ENCODE measurements at places on chromosomes 16 and 17. TPM values are rescaled to one million over a fixed set of nuclear protein-coding genes. Genes with fewer than 3 reads are reported as not detected.
A peak's percentile ranks its signal among the peaks of the same experiment; 100 is the strongest.

DNA sequence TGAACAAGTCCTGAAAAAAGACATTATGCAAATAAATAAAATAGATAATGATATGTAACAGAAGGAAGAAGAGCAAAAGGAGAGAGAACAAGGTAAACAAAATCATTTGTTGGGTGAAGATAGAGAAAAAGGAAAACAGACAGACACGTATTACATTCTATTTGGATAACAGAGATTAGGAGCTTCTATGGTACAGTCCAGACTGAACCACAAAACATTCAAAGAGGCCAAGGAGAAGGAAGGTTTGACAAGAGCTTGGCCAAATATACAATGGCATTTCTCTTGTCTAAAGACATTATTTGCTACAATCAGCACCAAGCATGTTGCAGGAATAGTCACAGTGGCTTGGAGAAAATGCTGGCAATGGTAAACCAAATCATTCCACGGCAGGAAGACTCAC lies 29.2 kb downstream of the SMG6 start:
- H3K27ac ChIP-seq = no peak overlapping the region
- H3K36me3 ChIP-seq = no peaks in the 10 kb centered on the region
- DNase-seq = no peak
- H3K4me1 ChIP-seq = no peaks in the 10 kb centered on the region
- H3K4me3 ChIP-seq = no peak overlapping the region

DNA sequence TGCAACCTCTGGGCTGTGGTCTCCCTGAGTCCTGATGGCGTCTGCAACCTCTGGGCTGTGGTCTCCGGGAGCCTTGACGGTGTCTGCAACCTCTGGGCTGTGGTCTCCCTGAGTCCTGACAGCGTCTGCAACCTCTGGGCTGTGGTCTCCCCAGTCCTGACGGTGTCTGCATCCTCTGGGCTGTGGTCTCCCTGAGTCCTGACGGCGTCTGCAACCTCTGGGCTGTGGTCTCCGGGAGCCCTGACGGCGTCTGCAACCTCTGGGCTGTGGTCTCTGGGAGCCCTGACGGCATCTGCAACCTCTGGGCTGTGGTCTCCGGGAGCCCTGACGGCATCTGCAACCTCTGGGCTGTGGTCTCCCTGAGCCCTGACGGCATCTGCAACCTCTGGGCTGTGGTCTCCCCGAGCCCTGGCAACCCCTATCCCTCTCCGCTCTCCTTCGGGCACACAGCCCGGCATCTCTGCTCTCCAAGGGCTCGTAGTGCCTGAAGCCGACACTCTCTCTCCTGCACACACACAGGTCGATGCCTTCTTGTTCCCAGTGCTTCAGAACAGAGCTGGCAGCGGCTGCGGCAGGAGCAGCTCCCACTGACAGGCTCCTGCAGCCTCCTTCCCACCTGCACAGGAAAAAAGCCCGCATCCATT lies 45.6 kb downstream of the METRNL start:
- H3K36me3 ChIP-seq = no peaks in the 10 kb centered on the region
- peaks cover 48% of the 10 kb centered on the region for H3K27me3 ChIP-seq
- H3K27ac ChIP-seq = no peak overlapping the region
- H3K4me1 ChIP-seq = peaks cover 9% of the 10 kb centered on the region
- no peak for DNase-seq

DNA sequence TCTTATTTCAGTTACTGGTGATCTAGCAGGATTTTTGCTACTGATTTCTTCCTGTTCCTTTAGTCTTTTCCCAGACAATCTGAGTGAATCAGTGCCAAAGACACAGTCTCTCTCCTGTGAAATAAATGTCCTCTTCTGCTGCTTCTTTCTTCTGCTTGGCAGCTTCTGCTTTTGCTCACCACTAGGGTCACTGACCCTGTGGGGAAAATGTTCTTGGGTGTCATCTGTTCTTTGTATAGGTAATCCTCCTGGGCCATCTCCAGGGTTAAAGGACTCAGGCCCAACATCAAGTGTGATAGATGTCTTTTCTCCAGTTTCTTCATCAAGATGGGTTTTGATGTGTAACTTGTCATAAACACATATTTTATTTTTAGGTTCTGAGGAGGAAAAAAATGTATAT lies 5.2 kb downstream of the PALB2 start:
- no peak for DNase-seq
- H3K27ac ChIP-seq = no peak overlapping the region
- peaks cover 8% of the 10 kb centered on the region for H3K4me1 ChIP-seq
- H3K36me3 ChIP-seq = peaks cover 26% of the 10 kb centered on the region
- no peaks in the 10 kb centered on the region for H3K27me3 ChIP-seq
- H3K4me3 ChIP-seq = no peak overlapping the region

DNA sequence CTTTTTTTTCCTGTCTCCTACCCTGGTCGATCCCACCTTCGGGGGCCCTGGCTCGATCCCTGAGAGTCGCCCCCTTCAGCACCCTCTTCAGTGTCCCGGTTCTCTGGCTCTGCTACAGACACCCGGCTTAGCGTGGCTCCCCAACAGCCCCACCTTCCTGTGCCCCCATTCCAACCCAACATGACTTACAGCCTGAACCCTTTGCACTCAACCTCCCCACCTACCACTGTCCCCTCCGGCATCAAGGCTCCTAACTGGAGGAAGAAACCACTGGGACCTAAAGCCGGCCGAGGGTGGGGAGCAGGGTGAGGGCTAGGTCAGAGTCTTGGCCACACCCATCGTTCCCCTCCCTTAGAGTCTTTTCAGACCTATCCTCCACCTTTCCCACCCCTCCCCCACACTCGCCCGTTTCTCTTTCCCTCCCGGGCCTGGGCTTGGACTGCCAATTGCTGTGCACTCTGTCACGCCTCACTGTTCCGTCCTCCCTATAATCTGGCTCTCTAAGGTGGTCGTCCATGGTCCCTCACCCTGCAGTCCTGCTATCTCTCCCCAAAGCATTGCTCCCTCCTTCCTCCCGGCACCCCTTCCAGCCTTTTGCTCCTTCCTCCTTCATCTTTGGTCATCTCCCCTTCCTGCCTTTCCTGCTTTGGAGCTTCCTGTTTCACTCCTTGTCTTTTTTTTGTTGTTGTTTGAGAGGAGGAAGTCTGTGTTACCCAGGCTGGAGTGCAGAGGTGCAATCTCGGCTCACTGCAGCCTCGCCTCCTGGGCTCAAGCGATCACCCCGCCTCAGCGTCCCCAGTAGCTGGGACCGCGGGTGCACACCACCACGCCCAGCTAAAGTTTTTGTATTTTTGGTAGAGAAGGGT lies 890 bp upstream of the CLDN7 start:
- peak overlapping the region; percentile 60 for H3K4me3 ChIP-seq
- H3K36me3 ChIP-seq = no peaks in the 10 kb centered on the region
- DNase-seq = peak; percentile 95

GRCh38 chr17:45227101-45227925 lies 5.6 kb downstream of the FMNL1 start:
- no peak overlapping the region for H3K4me3 ChIP-seq
- H3K36me3 ChIP-seq = no peaks in the 10 kb centered on the region
- H3K27ac ChIP-seq = peak overlapping the region; percentile 84
- peak; percentile 66 for DNase-seq

GRCh38 chr16:15873301-15873700 lies 15.1 kb downstream of the CEP20 start:
- DNase-seq = no peak
- H3K4me1 ChIP-seq = no peaks in the 10 kb centered on the region
- H3K27ac ChIP-seq = peak overlapping the region; percentile 32
- H3K27me3 ChIP-seq = no peaks in the 10 kb centered on the region
- no peak overlapping the region for H3K4me3 ChIP-seq
- H3K36me3 ChIP-seq = no peaks in the 10 kb centered on the region

GRCh38 chr17:57261084-57261461 lies 4.8 kb downstream of the MSI2 start:
- no peaks in the 10 kb centered on the region for H3K27me3 ChIP-seq
- DNase-seq = no peak
- H3K36me3 ChIP-seq = peaks cover 23% of the 10 kb centered on the region
- H3K4me3 ChIP-seq = no peak overlapping the region

- H3K4me1 ChIP-seq = peaks cover 40% of the 10 kb centered on the region
- H3K27me3 ChIP-seq = no peaks in the 10 kb centered on the region
- DNase-seq = peak; percentile 81
- H3K36me3 ChIP-seq = no peaks in the 10 kb centered on the region
Measured at GRCh38 chr16:397736-398332, 835 bp downstream of the NME4 start.

DNA sequence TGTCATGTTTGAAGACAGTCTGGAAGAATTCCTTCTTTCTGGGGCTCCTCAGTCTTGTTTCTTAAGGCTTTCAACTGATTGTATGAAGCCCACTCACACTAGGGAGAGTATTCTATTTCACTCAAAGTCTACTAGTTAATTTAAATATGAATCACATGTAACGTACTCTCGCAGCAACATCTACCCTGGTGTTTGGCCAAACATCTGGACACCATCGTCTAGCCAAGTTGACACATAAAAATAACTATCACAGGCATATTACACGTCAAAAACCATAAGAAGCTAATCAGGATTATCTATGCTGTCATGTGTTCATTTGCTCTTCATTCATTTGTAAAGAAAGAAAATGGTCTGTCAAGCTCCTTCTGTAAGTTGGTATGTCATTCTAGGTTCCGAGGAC lies 787.4 kb downstream of the KCNJ2 start:
- no peaks in the 10 kb centered on the region for H3K36me3 ChIP-seq
- no peak for DNase-seq
- H3K27ac ChIP-seq = no peak overlapping the region
- H3K27me3 ChIP-seq = no peaks in the 10 kb centered on the region

DNA sequence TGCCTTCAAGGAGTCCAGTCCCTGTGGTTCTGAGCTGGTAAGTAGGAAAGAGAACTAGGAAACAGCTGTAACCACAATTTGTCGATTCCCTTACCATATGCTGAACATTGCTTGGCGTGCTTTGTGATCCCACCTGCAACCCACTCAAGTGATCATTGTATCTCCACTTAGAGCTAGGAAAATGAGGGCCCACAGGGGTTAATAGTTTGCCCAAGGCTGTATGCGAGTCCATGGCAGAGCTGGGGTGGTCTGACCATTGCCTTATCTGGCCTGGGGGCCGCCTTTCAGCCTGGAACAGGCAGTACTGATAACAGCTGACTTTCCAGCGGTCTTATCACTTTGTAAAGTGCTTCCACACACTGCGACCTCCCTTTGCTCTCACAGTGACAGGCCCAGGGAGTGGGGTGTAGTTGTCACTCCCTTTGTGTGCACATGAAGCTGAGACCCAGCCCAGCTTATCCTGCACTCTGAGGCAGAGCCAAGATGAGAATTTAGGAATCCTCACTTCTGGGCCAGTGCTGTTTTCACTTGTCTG lies 9.8 kb downstream of the MYL4 start:
- no peak for DNase-seq
- H3K36me3 ChIP-seq = no peaks in the 10 kb centered on the region
- no peak overlapping the region for H3K4me3 ChIP-seq
- H3K27me3 ChIP-seq = no peaks in the 10 kb centered on the region
- no peaks in the 10 kb centered on the region for H3K4me1 ChIP-seq

DNA sequence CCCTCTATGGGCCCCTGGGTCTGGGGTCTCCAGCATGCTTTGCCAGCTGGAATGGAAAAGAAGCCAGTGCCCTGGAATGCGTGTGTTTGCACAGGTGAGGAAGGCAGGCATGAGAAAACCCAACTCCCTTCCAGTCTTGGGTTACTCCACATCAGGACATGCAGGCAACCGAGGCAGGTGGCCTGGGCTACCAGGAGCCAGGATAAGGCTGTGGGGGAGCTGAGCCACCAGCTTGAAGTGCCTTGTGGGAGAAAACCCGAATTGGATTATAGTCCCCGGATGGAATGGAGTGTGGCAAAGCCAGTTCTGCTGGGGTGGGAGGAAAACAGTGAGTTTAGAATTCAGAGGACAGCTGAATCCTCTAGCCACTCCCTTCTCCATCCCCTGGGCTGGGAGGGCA lies 7.2 kb downstream of the SRCIN1 start:
- peaks cover 7% of the 10 kb centered on the region for H3K4me1 ChIP-seq
- H3K27ac ChIP-seq = no peak overlapping the region
- DNase-seq = peak; percentile 63
- peaks cover 17% of the 10 kb centered on the region for H3K27me3 ChIP-seq

- no peak overlapping the region for H3K4me3 ChIP-seq
- no peaks in the 10 kb centered on the region for H3K36me3 ChIP-seq
- H3K4me1 ChIP-seq = peaks cover 76% of the 10 kb centered on the region
- H3K27me3 ChIP-seq = no peaks in the 10 kb centered on the region
- H3K27ac ChIP-seq = peak overlapping the region; percentile 90
Measured at GRCh38 chr17:59828478-59828760, 64.3 kb downstream of the TUBD1 start.

GRCh38 chr16:79047337-79047736 lies 553.2 kb downstream of the MAF start:
- no peak overlapping the region for H3K4me3 ChIP-seq
- no peak overlapping the region for H3K27ac ChIP-seq
- no peaks in the 10 kb centered on the region for H3K4me1 ChIP-seq
- H3K27me3 ChIP-seq = no peaks in the 10 kb centered on the region
- H3K36me3 ChIP-seq = no peaks in the 10 kb centered on the region

DNA sequence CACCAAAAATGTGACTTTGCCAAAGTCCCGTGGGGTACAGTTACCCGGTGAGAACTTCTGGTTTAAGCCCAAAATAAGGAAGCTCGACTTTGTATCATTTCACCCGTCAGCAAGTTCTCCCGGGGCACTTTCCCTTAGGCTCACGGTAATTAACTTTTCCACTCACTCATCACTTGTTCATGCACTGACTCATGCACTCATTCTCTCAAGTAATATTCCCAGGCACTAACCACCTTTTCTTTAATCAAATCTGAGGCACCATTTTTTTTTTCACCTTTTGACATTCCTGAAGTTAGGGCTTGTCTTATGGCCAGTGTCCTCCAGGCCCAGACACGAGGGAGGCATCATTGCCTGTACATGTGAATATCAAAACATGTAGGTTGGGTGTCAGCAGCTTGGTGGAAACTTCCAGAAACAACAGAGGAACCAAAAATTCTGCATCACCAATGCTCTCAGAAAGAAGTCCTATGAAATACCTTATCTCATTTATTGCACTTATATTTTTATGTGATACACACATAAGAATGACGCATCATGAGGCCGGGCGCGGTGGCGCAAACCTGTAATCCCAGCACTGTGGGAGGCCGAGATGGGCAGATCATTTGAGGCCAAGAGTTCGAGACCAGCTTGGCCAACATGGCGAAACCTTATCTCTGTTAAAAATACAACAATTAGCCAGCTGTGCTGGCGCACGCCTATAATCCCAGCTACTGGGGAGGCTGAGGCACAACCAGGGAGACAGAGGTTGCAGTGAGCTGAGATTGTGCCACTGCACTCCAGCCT lies 36.1 kb upstream of the ATP2C2 start:
- H3K27me3 ChIP-seq = no peaks in the 10 kb centered on the region
- no peaks in the 10 kb centered on the region for H3K36me3 ChIP-seq
- DNase-seq = no peak
- H3K27ac ChIP-seq = no peak overlapping the region
- peaks cover 5% of the 10 kb centered on the region for H3K4me1 ChIP-seq

The TP53I13 gene
- total RNA-seq = 96.2 TPM

The KRTAP3-2 gene
- total RNA-seq = not detected

The CX3CL1 gene
- total RNA-seq = 13.5 TPM

The SLC2A4 gene
- total RNA-seq = 19.0 TPM

The HIGD1B gene
- total RNA-seq = not detected

The SGF29 gene
- total RNA-seq = 22.1 TPM

The MSLN gene
- 4.9 TPM for total RNA-seq

The KRTAP1-5 gene
- not detected for total RNA-seq

Data from transverse colon (tissue), 4 donors.